ENCODE measurements at places on chromosomes 2 and 18. TPM values are rescaled to one million over a fixed set of nuclear protein-coding genes. Genes with fewer than 3 reads are reported as not detected.
A peak's percentile ranks its signal among the peaks of the same experiment; 100 is the strongest.

TM4SF20 gene
- total RNA-seq, result not detected

OXER1 gene
- total RNA-seq, result not detected

MOCOS gene
- 12.1 TPM for total RNA-seq

BOLL gene
- not detected for total RNA-seq

- DNase-seq, result no peak
These were observed 443.7 kb upstream of the CWC22 start for GRCh38 chr2:180450841-180451240.

ERBB4 gene
- total RNA-seq, result 0.10 TPM

PLEK gene
- 0.22 TPM for total RNA-seq

GRCh38 chr18:60649842-60650536 lies 277.4 kb upstream of the MC4R start:
- DNase-seq, result no peak

DNA sequence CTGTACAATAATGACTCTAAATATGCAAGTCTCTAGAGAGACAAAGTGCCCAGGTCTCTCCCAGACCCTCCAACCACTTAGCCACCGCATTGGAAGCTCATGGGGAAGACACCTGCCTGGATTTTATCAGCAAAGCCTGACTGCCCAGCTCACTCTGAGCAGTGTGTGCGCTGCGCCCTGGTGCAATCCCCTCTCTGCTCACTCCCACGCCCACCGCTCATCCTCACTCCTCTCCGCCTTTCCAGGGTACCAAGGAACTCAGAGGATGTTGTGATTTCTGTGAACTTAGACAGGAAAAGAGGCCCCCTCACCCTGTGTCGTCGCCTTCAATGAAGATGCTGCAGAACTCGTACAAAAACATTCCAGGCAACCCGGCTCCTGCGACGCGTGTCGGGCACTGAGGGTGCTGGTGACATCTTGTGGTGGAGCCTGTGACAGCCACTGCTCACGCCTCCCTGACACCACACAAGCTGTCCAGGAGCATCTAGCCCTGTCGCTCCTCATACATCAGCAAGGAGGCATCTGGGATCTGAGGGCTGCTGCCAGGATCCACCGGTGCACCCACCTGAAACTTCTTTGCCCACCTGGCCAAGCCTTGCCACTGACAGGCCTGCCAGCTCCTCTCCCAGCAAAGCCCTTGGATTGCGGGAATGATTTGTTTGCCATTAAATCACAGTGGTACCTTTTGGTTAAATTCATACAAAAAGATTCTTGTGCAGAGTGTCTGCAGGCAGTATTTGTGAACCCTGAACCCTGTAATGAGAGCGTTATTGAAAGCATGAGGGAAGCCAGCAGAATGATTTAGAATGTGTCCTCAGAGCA lies 220.4 kb downstream of the ZNF516 start:
- peak; percentile 22 for DNase-seq
